ENCODE measurements at places on chromosomes 11 and 22. TPM values are rescaled to one million over a fixed set of nuclear protein-coding genes. Genes with fewer than 3 reads are reported as not detected.

DNA sequence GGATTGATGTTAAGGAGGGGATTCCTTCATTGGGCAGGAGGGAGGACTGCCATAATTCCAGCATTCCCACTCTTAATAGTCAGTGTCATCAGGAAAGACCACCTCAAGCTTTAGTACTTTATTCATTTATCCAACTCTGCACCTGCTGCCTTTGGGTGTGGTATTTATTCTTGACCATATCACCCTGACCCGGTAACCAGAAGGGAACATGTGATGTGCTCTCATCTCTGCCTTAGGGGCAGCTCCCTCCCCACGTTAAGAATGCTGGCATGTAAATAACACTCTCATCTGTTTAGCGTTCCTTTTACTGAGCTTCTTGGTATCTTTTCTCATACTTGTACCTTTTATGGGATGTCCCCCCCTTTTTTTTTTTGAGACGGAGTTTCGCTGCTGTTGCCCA is 7.7 kb downstream of the CAT start:
- H3K27ac ChIP-seq, result no peak overlapping the region
- H3K4me1 ChIP-seq, result no peaks in the 10 kb centered on the region
- no peak for DNase-seq
- H3K36me3 ChIP-seq, result peaks cover 19% of the 10 kb centered on the region
- H3K27me3 ChIP-seq, result no peaks in the 10 kb centered on the region
- no peak overlapping the region for H3K4me3 ChIP-seq

DNA sequence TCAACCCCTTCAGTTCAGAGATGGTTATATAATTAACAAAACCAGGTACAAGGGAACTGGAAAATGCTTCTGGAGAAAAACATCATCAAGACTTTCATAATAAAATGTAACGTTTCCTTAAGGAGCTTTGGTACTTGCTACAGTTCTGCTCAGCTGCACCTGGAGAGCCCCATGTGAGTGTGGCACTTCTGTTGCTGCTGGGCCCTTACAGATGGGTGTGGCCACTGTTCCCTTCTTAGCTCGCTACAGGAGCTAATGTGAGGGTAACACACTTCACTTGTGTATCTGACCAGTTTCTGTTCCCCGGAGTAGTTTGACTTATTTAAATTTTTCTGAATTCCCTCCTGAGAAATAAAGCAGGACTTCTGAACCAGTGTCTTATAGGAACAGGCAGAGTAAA is 4.0 kb downstream of the POU2AF3 start:
- DNase-seq, result no peak
- H3K36me3 ChIP-seq, result no peaks in the 10 kb centered on the region
- H3K27ac ChIP-seq, result no peak overlapping the region
- H3K4me1 ChIP-seq, result peaks cover 6% of the 10 kb centered on the region

The CABP7 gene
- total RNA-seq, result 0.81 TPM

The ZNF74 gene
- 34.3 TPM for total RNA-seq

- no peak for DNase-seq
- H3K4me3 ChIP-seq, result no peak overlapping the region
- H3K27me3 ChIP-seq, result no peaks in the 10 kb centered on the region
- no peak overlapping the region for H3K27ac ChIP-seq
- H3K4me1 ChIP-seq, result peaks cover 11% of the 10 kb centered on the region
Measured at GRCh38 chr11:35148163-35148837, 9.3 kb downstream of the CD44 start.

The TTC36 gene
- total RNA-seq, result 1.6 TPM

- no peak overlapping the region for H3K27ac ChIP-seq
- H3K36me3 ChIP-seq, result no peaks in the 10 kb centered on the region
- H3K4me1 ChIP-seq, result no peaks in the 10 kb centered on the region
- no peaks in the 10 kb centered on the region for H3K27me3 ChIP-seq
Measured at GRCh38 chr11:109791337-109791736, 301.9 kb upstream of the ZC3H12C start.

- peaks cover 9% of the 10 kb centered on the region for H3K4me1 ChIP-seq
- H3K4me3 ChIP-seq, result no peak overlapping the region
- no peaks in the 10 kb centered on the region for H3K27me3 ChIP-seq
- no peaks in the 10 kb centered on the region for H3K36me3 ChIP-seq
Measured at GRCh38 chr11:65431451-65432099, 9.0 kb downstream of the NEAT1 start.

DNA sequence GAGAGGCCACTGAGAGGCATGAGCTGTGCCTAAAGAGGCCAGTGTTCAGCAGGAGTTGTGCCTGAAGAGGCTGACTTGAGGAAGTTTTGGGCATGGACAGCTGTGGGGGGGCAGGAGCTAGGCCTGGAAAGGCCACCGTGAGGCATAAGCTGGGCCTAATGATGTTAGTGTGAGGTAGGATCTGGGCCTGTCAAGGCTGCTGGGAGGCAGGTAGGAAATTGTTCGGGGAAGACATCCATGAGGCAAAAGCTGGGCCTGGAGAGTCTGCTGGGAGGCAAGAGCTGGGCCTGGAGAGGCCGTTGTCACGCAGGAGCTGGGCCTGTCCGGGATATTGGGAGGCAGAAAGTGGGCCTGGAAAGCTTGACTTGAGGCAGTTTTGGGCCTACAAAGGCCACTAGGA is 44.9 kb downstream of the OR4C45 start:
- no peak overlapping the region for H3K4me3 ChIP-seq
- H3K27me3 ChIP-seq, result no peaks in the 10 kb centered on the region
- no peak for DNase-seq
- no peaks in the 10 kb centered on the region for H3K4me1 ChIP-seq
- no peak overlapping the region for H3K27ac ChIP-seq
- H3K36me3 ChIP-seq, result peaks cover 43% of the 10 kb centered on the region

- H3K36me3 ChIP-seq, result no peaks in the 10 kb centered on the region
- no peak overlapping the region for H3K4me3 ChIP-seq
- H3K4me1 ChIP-seq, result no peaks in the 10 kb centered on the region
- no peak for DNase-seq
- no peak overlapping the region for H3K27ac ChIP-seq
Measured at GRCh38 chr22:23363683-23364082, 183.4 kb downstream of the BCR start.

The UBQLN3 gene
- not detected for total RNA-seq

The SCGB1A1 gene
- total RNA-seq, result not detected

GRCh38 chr22:33007485-33007884 is 50.7 kb downstream of the SYN3 start:
- no peak overlapping the region for H3K4me3 ChIP-seq
- no peak overlapping the region for H3K27ac ChIP-seq
- H3K27me3 ChIP-seq, result no peaks in the 10 kb centered on the region

The PATE4 gene
- total RNA-seq, result not detected

DNA sequence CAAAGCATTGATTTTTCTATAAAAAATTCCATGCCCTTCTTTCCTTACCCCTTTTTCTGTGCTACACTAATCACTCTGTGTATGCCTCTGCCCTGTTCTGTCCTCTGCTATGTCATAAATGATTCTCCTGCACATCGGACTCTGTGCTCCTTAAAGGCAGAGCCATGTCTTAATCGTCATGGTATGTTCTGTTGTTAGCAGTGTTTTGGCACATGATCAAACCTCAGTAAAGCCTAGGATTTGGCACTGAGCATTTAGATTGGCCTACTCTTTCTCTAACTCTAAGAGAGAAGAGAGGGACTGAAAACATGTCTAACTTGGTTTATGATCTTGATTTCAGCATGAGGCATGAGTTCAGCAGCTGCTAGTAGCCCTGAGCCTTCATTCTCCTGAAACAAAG is 266.9 kb downstream of the AASDHPPT start:
- H3K36me3 ChIP-seq, result no peaks in the 10 kb centered on the region
- H3K4me3 ChIP-seq, result no peak overlapping the region
- H3K27ac ChIP-seq, result no peak overlapping the region
- no peak for DNase-seq
- no peaks in the 10 kb centered on the region for H3K4me1 ChIP-seq

- H3K27me3 ChIP-seq, result no peaks in the 10 kb centered on the region
- no peak for DNase-seq
- no peaks in the 10 kb centered on the region for H3K36me3 ChIP-seq
- H3K4me1 ChIP-seq, result peaks cover 6% of the 10 kb centered on the region
- H3K4me3 ChIP-seq, result no peak overlapping the region
- no peak overlapping the region for H3K27ac ChIP-seq
Measured at GRCh38 chr11:103622296-103622695, 414.1 kb upstream of the DDI1 start.

- no peak overlapping the region for H3K4me3 ChIP-seq
- no peak overlapping the region for H3K27ac ChIP-seq
- peak; percentile 24 for DNase-seq
Measured at GRCh38 chr11:30143098-30143705, 87.6 kb upstream of the FSHB start.

DNA sequence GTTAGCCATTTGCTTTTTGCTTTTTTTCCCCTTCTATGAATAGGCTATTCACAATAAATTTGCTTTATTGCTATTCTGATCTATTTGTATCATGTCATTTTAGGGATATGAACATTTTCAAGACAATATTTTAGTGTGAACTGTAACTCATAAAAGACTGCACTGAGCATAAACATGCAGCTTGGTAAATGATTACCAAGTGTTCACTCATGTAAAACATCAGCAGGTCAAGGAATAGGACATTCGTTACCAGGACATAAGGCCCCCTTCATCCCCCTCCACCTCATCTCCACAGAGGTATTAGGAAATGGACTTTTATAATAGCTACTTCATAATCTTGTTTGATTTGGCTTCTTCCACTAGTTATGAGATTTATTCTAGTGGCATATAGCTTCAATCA is 12.4 kb downstream of the NLRP14 start:
- no peak overlapping the region for H3K27ac ChIP-seq
- H3K36me3 ChIP-seq, result no peaks in the 10 kb centered on the region
- H3K27me3 ChIP-seq, result no peaks in the 10 kb centered on the region
- no peaks in the 10 kb centered on the region for H3K4me1 ChIP-seq

The FOLR3 gene
- not detected for total RNA-seq

DNA sequence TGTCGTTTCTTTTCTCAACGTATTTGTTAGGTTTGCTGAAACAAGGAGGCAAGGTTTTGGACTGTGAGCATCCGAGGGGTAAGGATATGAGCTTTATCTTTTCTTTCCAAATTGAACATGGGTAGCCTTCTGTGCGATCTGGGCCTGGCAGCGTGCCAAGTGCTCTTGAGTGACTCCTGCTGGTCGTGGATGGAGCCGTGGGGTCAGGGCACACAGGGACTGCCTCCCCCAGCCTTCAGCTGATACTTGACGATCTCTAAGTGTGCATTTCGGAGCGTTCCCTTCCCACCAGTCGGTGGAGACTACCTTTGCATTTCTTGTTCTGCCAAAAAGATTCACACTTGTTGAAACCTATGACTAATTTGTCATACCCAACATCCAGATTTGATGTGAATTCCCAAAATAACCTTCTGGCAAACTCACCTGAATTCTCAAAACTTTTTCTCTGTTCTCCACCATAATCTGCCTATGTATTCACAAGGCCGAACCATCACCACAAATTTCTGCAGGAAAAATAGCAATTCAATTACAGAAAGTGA is 40.1 kb upstream of the CLMP start:
- H3K27ac ChIP-seq, result no peak overlapping the region
- peak; percentile 76 for DNase-seq
- no peak overlapping the region for H3K4me3 ChIP-seq

DNA sequence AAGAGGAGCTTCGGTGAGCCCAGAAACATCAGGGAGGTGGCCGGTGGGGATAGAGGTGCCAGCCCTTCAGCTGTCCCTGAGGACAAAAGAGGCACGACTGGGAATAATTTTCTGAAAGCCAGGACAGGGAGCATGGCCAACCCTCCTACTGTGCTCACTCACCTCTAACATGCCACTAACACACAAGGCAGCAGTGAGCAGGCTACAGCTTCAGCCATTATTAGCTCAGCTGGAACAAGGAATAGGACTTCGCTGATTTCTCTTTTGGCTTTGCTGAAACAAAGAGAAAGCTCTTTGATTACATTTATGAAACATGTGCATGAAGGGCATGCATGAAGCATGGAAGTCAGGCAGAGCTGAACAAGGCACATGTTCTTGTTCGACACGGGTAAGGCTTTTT is 12.1 kb upstream of the OR10A5 start:
- no peaks in the 10 kb centered on the region for H3K36me3 ChIP-seq
- no peak overlapping the region for H3K27ac ChIP-seq
- H3K27me3 ChIP-seq, result no peaks in the 10 kb centered on the region
- no peaks in the 10 kb centered on the region for H3K4me1 ChIP-seq
- H3K4me3 ChIP-seq, result no peak overlapping the region

GRCh38 chr22:29914165-29914564 is 31.2 kb downstream of the MTMR3 start:
- no peak overlapping the region for H3K27ac ChIP-seq
- DNase-seq, result no peak
- no peaks in the 10 kb centered on the region for H3K4me1 ChIP-seq
- H3K27me3 ChIP-seq, result no peaks in the 10 kb centered on the region

The CRACR2B gene
- total RNA-seq, result 29.0 TPM

- H3K27me3 ChIP-seq, result no peaks in the 10 kb centered on the region
- H3K4me3 ChIP-seq, result no peak overlapping the region
- H3K36me3 ChIP-seq, result no peaks in the 10 kb centered on the region
- no peak for DNase-seq
- no peak overlapping the region for H3K27ac ChIP-seq
Measured at GRCh38 chr11:19320827-19321226, 80.1 kb upstream of the E2F8 start.

The GRAMD1B gene
- 25.9 TPM for total RNA-seq

The KRTAP5-8 gene
- total RNA-seq, result not detected

Measured in H9 (cell line).